ENCODE measurements at places on chromosomes 1 and 21.
A peak's percentile ranks its signal among the peaks of the same experiment; 100 is the strongest.

DNA sequence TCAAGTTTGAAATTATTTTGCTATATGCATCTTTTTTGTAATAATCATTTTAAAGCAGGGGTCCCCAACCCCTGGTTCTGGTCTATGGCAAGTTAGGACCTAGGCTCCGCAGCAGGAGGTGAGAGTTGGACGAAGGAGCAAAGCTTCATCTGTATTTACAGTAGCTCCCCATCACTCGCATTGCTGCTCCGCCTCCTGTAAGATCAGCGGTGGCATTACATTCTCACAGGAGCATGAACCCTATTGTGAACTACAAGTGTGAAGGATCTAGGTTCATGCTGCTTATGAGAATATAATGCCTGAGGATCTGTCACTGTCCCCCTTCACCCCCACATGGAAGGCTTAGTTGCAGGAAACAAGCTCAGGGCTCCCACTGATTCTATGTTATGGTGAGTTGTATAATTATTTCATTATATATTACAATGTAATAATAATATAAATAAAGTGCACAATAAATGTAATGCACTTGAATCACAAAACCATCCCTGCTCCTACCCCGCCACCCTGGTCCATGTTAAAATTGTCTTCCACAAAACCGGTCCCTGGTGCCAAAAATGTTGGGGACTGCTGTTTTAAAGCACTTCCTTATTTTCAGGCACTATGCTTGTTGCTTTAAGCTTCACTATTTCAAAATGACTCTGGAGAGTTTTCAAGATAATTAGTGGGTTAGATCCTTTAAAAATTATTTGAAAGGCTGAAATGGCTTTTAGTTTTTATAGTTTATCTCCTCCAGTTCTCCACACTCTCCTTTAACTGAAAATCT lies 74.8 kb downstream of the PLA2G4A start:
- DNase-seq = no peak

- DNase-seq = no peak
Measured at GRCh38 chr1:232922485-232922884, 27.9 kb upstream of the NTPCR start.

DNA sequence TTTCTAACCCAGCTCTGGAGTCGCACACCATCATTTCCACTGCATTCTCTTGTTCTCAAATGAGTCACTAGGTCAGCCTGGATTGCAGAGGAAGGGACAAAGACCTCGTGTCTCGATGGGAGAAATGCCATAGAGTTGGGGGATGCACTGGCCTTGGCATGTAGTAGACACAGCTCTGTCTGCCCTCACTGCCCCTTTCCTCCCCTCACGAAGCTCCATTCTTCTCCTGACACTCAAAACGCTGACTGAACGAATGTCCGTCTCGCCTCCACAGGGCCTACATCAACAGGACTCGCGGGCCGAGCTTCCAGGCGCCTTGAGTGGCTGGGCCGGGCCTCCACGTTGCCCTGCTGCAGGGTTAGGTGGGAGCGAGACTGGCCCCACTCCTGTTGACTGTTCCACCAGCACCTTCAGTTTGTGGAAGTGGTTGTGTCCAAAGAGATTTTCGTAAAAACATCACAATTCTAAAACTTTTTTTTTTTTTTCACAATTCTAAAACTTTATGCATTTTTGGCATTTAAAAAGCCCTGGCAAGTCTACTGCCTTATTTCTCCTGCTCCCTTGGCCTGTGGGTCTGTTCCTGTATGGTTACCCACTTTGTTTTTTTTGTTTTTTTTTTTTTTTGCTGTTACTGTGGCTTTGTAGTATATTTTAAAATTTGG lies 18.8 kb downstream of the PKNOX1 start:
- DNase-seq = no peak

DNA sequence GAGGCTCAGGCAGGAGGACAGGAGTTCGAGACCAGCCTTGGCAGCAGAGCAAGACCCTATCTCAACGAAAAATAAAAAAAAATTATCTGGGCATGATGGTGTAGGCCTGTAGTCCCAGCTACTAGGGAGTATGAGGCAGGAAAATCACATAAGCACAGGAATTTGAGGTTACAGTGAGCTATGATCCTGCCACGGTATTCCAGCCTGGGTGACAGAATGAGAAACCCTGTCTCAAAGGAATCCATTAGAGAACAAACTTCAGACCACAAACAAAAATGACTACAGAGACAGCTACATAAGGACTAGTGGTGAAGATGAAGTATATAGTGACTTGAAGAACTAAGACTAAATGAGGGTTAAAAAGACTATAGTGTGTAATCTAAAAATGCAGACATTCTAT lies 233.1 kb downstream of the RERE start:
- no peak for DNase-seq

GRCh38 chr1:244341455-244342450 lies 110.0 kb downstream of the ADSS2 start:
- DNase-seq = peak; percentile 12

DNA sequence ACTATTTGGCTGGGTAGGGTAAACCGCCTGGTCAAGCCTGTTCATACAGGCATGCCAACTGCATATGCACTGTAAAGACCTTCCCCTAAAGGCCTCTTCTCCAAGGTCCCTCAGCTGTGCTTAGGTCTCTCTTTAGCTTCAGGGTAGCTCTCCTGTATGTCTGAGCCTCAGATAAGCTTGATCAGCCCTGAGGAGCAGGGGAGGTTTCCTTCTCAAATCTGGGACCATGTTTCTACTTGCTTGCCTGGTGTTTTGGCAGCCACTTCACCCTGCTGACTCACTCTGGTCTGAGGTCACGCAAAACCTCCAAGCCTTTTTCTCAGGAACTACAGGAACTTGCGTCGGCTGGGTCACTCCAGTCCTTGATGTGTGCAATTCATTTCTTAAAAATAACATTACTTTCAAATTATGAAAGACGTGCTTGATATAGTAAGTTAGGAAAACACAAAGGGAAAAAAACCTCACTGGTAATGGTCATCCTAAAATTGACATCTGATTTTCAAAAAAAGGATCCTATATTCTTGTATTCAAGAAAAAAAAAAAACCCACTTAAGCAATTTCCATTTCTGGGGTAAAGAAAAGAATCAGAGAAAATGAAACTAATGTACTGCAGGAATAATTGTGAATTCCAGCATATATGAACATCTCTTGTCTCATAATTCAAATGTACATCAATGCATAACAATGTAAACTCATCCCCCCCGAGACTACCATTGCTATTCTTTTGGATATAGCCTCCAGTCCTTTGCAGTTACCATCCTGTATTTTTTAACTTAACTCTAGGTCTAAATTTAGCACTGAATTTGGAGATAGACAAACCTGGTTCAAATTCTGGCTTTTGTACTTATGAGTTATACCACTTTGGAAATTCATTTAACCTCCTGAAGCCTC lies 24.8 kb upstream of the RNF19B start:
- no peak for DNase-seq

- no peak for DNase-seq
Measured at GRCh38 chr1:70970407-70970806, 77.2 kb downstream of the PTGER3 start.

GRCh38 chr1:231856426-231856825 lies 229.8 kb downstream of the DISC1 start:
- no peak for DNase-seq

- peak; percentile 23 for DNase-seq
Measured at GRCh38 chr1:192477630-192478029, 97.9 kb upstream of the RGS1 start.

DNA sequence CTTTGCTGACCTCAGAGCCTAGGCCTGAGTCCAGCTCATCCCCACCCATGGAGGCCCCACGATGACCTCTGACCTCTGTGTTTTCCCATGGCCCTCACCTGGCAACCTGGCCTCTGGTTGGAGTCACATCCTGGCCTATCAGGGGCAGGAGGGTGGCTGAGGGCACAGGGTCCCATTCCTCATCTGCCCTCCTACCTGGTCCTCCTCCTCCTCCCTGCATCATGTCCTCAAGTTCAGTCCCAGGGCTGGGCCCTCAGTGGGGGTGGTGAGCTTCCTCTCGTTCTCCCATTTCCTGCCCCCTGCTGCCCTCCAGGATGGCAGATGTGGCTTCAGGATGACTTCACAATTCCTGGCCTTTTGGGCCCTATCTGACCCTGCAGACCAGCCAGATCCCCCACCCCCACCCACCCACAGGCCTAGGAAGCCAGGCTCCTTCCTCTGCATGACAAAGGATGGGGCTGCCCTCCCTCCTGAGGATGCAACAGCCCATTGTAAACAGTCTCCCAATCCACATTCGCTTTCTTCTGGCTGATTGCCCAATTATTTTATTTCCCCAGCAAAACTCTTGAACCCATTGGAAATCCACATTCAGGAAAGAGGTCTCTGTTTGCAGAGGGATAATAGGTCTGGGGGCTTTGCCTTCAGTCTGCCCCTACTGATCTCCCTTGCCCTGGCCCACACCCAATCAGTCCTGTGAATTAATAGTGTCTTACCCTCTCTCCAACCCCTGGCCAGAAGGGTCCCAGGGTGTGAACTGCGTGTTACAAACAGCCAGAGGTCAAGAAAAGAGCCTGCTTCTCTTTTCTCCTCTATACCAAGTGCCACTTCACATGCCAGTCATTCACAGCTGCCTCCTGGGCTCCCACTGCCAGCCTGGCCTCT lies 10.3 kb upstream of the LEFTY1 start:
- no peak for DNase-seq

- DNase-seq = no peak
Measured at GRCh38 chr1:10509809-10510509, 35.2 kb downstream of the PEX14 start.

DNA sequence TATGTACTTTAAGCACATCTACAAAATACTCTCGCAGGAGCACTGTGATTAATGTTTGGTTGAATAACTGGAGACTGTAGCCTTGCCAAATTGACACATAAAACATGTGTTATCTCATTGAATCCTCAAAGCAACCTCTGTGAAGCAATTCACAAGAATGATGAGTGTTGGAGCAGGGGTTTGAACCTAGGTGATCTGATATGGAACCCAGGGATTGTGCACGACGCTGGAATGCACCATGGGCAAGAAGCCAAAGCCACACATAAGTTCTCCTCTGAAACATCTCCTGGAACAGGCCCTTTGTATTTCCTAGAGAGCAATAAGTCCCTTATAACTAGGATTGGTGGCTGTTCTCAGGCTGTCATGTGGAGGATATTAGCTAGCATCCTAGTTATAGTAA lies 124.6 kb upstream of the IVNS1ABP start:
- no peak for DNase-seq

GRCh38 chr1:111487133-111487532 lies 13.3 kb downstream of the C1orf162 start:
- DNase-seq = no peak

GRCh38 chr1:117271959-117272358 lies 61.2 kb upstream of the VTCN1 start:
- DNase-seq = no peak

- DNase-seq = peak; percentile 61
Measured at GRCh38 chr1:212286556-212287131, 1.4 kb downstream of the PPP2R5A start.

DNA sequence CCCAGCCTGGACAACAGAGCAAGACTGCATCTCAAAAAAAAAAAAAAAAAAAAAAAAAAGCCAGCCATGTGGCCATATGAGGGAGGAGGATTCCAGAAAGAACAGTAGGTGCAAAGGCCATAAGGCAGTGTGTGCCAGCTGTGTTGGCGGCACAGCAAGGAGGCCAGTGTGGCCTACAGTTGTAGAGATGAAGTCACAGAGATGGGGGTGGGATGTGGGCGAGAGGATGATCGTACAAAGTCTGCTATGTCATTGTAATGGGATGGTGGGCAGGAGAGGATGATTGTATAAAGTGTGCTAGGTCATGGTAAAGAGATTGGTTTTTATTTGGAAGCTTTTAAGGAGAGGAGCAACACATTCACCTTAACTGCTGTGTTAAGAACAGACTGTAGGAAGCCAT lies 9.8 kb upstream of the CR1 start:
- DNase-seq = no peak

GRCh38 chr1:11307852-11308251 lies 34.9 kb downstream of the UBIAD1 start:
- no peak for DNase-seq

DNA sequence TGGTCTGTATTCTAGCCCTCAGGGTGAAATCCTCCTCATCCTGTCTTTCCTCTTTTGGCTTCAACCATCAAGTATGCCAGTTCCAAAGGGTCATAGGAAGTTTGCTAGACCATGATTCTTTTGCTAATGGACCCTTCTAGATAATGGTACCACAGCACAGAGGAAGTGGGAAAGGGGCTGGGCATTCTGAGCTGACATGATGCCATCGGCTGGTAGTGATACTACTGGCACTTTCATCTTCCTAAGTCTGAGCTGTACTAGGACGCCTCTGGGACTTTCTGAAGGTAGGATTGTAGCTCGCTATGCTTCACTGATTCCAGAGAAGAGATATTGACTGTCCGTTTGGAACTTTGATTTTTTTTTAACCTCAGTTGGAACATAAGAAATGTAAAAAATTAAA lies 11.4 kb downstream of the FASLG start:
- no peak for DNase-seq

DNA sequence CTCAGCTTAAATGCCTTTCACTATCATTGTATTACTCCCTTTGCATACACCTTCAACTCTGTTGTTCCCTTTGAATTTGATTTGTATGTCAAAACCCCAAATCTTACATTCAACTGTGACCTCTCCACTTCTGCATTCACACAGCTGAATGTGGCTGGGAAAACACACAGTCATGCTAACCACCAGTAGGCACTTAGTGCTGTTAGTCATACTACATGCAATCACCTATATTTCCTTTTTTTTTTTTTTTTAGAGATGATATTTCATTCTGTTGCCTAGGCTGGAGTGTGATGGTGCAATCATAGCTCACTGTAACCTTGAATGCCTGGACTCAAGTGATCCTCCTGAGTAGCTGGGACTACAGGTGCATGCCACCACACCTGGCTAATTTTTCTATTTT lies 16.2 kb downstream of the BTBD8 start:
- no peak for DNase-seq

- DNase-seq = no peak
Measured at GRCh38 chr1:19744335-19744743, 55.4 kb downstream of the TMCO4 start.

GRCh38 chr1:208105756-208106155 lies 138.4 kb downstream of the PLXNA2 start:
- no peak for DNase-seq

DNA sequence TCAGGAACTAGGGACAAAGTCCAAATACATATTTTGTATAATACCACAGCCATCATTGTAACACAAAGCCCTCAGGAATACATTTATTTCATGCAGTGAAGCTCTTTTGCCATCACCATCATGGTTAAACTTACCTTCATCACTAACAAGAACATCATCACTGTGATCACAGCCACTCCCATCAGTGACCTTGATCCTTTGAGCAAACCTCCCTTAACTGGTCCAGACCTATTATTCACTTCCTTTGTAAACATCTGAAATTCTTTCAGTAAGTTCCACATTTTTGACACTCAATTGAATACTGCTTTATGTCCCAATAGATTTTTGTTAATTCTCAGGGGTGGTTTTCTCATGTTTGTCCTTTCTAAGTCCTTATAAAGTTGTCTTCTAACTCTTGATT lies 16.2 kb upstream of the KPRP start:
- DNase-seq = no peak

GRCh38 chr1:34858901-34859445 lies 576 bp downstream of the SMIM12 start:
- DNase-seq = no peak

GRCh38 chr1:205348554-205349487 lies 7.9 kb downstream of the KLHDC8A start:
- DNase-seq = no peak
